ENCODE measurements at places on chromosomes 2 and 18.
A peak's percentile ranks its signal among the peaks of the same experiment; 100 is the strongest.

DNA sequence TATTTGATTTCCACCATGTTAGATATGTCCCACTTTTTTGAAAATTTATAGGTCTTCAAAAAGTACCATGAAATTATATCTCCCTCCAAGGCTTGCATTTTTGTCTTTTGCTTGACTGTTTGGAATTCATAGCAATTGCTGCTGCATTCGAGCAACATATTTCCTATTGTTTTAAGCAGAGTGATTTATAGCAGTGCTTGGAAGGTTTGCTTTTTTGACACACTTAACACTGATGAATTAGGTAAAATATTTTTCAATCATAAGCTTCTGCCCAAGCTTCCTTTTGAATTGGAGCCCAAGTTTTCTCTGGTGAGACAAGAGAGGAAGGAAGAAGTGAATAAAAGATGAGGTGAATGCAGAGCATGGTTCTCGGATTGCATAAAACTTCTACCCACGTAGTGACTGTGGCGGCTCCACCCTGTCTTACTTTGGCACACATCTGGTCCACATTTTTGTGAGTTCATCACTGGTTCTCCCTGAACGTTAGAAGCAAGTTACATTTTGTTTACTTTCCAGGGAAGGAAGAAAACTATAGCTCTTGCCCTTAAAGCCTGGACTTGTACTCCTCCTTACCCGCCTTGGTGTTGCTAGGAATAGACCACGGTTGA lies 667.0 kb downstream of the TSN start:
- DNase-seq, result no peak

- DNase-seq, result no peak
Observed at GRCh38 chr2:11574176-11575046, 40.6 kb downstream of the GREB1 start.

- DNase-seq, result no peak
Observed at GRCh38 chr2:28394331-28394877, 1.7 kb downstream of the FOSL2 start.

DNA sequence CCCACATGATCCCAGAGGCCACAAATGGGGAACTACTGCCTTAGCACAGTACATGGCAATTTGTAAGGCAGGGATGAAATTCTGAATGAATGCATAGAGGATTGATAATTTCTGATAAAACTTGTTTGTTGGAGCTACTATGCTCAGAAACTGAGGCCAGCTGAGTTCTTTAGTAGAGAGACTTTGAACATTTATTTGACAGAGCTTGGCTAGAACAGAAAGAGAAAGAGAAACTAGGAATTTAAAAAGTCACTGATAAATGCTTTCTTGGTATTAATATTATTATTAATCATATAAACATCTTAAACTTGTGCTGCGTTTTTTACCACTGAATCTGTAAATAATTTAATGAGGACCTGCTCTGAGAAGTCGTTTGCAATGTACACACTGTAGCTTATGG lies 923.7 kb upstream of the CNTNAP5 start:
- DNase-seq, result no peak

DNA sequence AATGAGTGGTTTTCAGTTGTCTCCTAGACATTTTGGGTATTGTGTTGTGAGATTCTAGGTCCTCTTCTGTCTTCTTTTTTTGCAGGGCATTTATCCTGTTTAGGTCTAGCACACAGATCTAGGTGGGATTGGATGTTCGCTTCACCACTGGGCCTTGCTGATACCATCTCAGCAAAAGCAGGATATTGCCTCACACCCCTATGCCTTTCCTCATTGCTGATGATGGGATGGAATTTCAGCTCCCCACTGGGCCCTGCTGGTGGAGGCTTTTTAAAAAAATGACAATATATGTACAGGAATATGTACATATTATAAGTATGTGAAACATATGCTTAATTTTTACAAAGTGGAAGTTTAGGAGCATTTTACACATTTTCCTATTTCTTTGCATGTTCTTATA lies 5.4 kb upstream of the TOGARAM2 start:
- no peak for DNase-seq

GRCh38 chr2:55526174-55526573 lies 6.7 kb downstream of the CFAP36 start:
- DNase-seq, result no peak

DNA sequence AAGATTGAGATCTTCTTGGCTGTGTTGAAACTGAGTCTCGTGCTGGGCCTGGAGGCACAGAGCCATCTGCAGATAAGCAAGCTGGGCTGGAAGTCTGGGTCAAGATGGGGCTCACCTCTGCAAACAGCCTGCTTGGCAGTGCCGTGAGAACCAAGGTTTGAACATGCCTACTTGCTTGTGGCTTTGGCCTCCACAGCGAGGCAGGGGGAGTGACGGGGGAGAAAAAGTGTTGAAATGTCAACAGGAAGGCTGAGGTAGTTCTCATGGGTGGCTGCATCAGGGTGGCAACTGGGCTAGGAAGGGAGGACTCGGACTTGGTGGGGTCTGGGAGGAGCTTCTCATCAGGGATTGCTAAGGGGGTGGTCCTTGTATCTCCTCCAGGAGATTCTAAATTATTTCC lies 99.7 kb downstream of the THNSL2 start:
- no peak for DNase-seq

- DNase-seq, result no peak
Observed at GRCh38 chr2:219112651-219113338, 47.8 kb downstream of the NHEJ1 start.

DNA sequence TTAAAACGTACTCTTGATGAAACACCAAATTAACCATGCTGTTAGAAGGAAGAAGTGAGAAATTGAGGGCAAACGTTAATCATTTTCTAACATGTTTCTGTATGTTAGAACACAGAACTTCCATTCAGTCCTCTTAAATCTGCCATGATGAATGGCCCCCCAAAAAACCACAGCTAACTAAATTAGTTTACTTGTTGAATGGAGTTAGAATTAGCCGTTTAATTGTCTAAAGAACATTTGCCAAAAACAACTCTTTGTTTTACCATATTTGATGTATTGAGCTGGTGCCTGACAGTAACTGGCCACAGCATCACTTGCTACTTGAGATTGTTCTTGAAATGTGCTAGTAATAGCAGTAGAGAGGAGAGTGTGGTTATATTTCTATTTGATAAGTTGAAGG lies 12.7 kb downstream of the CCNYL1 start:
- DNase-seq, result no peak

DNA sequence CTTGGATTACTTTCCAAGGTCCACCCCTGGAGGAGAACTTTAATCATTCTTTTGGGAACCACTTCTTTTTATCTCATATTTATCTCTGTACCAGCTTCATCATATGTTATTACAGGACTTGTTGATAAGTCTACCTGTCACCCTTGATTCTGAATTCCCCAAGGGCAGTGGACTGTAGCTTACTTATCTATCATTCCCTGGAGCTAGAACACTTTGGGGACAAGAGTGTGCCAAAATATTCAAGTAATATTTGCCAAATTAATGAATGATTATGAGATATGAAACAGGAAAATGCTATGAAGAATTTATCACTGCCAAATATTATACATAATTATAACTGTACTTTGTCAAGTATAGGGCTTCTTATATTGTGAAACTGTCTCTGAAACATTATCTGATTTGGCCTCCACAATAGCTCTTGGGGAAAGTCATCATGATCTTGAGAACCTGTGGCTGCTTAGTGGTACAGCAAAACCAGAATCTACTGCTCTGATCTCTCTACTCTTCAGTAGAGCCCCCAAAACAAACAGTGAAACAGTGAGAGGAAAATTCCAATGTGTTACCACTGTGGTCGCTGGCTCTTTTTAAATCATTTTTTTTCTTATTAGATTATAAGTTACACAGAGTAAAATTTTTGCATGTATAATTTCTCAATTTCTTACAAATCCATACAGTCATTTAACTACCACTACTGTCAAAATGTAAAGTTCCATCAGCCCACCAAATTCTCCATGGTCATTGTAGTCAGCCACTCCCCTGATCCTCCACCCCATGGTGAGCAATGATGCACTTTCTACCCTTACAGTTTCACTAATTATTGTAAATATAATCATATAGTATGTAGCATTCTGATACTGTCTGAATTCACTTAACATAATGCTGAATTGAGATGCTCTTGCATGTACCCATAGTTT lies 197.5 kb downstream of the PIEZO2 start:
- no peak for DNase-seq

GRCh38 chr2:134287323-134287722 lies 33.5 kb downstream of the MGAT5 start:
- DNase-seq, result no peak

- DNase-seq, result no peak
Observed at GRCh38 chr2:69304656-69305055, 82.4 kb downstream of the GFPT1 start.

DNA sequence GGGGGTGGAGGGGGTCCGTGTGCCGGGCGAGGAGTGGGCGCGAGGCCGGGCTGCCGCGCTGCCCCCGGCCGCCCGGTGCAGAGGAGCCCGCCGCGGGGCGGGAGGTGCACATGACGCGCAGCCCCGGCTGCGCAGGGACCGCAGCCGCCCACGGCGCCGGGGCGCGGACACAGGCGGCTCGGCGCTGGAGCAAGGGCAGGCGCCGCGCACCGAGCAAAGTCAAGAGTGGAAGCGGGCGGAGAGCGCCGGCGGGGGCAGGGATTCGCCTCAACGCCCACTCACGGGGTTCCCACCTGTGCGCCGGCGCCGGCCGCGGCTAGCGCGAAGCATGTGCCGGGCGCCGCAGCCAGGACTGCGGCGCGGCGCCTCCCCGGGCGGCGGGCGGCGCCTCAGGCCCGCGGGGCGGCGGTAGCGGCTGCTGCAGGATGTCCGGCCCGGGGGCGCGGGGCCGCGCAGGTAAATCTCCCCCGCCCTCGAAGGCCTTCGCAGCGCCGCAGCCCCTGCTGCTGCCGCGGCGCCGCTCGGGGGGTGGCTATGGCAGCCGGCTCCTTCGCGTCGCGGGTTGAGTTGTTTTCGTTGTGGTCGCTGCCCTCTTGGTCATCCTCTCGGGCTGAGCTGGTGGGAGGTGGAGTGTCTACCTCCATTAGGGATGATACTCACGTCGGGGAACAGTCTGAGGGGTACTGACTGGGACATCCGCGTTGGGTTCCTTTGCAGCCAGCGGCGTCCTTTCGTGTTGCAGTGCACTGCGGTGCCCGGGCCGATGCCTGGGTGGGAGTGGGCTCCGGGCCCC lies 216.3 kb upstream of the DTNA start:
- DNase-seq, result no peak

DNA sequence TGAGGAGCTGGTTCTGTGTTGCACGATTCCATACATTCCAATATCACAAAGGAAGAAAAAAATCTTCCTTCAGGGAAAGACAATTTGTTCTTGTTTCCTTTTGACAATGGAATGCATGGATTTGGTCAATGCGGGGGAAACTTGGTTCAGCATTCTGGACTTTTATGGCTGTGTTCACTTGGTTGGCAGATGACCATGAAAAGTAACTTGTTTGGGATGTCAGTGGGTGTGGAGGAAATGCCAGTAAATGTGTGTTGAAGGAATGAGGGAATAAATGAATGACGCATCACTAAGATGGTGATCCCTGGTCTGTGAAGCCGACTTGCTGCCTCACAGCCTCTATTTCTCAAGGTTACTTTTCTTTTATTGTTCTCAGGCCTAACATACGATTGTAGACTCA lies 53.7 kb downstream of the THUMPD2 start:
- DNase-seq, result no peak

GRCh38 chr18:40108596-40108995 lies 1846.4 kb upstream of the PIK3C3 start:
- DNase-seq, result no peak

DNA sequence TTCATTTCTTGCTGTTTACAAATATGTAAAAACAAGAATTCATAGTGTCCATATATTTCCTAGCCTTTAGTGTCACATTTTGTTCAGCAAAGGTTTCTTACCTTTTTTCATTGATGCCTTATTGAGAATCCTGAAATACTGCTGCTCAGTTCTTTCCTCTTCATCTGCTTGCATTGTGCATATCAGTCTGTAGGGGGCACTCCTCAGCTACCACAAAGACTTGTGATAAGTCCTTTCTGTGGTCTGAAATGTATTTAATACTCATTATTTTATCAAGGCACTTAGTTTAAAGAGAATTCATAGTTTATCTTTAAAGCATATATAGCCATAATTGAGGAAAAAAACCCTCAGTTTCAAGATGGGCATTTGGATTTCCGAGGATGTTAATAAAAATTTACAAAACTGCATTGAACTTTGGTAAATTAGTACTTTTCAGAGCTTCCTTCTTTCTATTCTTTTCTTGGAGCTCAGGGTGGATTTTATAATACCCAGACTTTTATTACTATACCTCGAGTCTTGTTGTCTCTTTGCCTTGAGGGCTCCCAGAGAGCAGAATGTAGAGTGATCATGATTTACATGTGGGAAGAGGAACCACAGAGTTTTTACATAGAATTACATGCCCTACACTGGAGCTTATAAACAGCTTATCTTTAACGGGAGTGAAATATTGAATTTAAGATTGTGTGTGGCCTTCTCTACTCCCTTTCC lies 570.1 kb downstream of the PLCL1 start:
- no peak for DNase-seq

GRCh38 chr2:232658217-232658785 lies 24.9 kb downstream of the EFHD1 start:
- DNase-seq, result no peak

- no peak for DNase-seq
Observed at GRCh38 chr18:7338846-7339245, 108.0 kb downstream of the LRRC30 start.

GRCh38 chr2:178220814-178221213 lies 26.5 kb downstream of the OSBPL6 start:
- DNase-seq, result no peak

GRCh38 chr2:27622921-27623384 lies 5.9 kb downstream of the CCDC121 start:
- no peak for DNase-seq

GRCh38 chr2:75853436-75853835 lies 142.7 kb upstream of the GCFC2 start:
- no peak for DNase-seq

GRCh38 chr2:68800027-68800401 lies 65.4 kb downstream of the ARHGAP25 start:
- DNase-seq, result no peak

GRCh38 chr2:56001947-56002346 lies 78.4 kb upstream of the EFEMP1 start:
- DNase-seq, result no peak

DNA sequence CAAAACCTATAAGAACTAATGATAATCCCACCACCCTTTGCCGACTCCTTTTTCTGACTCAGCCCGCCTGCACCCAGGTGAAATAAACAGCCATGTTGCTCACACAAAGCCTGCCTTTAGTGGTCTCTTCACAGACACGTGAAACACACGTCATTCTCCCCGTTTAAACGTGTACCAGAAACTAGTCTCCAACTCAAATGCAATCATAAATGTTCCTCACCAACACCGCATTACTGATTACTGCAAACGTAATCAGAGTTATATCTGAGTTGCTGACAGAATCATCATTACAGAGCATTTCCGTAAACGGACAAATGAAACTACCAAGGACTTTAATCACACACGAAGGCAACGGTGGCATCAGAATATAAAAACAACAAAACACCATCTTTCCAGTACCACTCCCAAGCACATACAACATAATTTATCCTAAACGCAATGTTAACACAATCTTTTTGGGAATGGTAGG lies 1.9 kb downstream of the CLK1 start:
- DNase-seq, result peak; percentile 62

All from effector CD4-positive, alpha-beta T cell (primary cell).